CD8-positive, alpha-beta memory T cell (primary cell): ENCODE measurements at places on chromosomes 12 and 14. TPM values are rescaled to one million over a fixed set of nuclear protein-coding genes. Genes with fewer than 3 reads are reported as not detected.

DNA sequence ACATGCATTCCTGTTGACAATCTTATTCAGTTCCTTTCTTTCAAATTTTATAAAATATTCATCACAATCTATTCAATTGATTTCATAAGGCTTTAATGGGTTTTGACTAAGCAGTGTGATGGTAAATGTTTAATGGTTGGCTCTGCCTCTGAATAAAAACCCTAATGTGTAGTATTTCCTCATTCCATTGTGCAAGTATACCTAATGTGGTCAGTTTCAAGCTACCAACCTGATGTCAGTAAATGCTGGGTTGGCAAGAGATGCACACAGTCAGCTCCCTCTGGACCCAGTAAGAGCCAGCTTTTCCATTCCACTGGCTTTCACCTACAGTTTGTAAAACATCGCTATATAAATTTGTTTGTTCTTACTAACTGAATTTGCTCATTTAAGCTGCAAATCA is 53.9 kb downstream of the METTL25 start:
- no peaks in the 10 kb centered on the region for H3K36me3 ChIP-seq
- no peak overlapping the region for H3K4me3 ChIP-seq
- no peak overlapping the region for H3K27ac ChIP-seq
- H3K27me3 ChIP-seq: no peaks in the 10 kb centered on the region
- H3K4me1 ChIP-seq: no peaks in the 10 kb centered on the region
- no peak for DNase-seq

DNA sequence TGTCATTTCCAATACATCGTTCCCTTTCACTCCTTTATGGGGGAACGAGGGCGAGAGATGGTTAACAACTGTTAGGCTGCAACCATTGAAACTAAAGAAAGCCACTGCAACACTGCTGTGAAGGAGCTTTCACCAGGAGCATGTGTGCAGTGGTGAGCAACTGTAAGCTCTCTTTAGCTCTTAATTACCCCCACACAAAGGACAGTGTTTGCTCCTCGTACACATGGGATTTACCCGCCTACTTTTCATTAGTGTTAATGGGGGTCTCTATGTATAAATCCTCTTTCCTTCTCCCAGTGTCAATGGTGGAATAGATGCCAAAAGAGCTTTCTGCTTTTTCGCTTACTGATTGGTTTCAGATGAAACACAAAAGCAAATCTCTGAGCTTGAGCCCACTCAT is 343.1 kb downstream of the FLRT2 start:
- no peaks in the 10 kb centered on the region for H3K4me1 ChIP-seq
- no peak overlapping the region for H3K4me3 ChIP-seq
- no peaks in the 10 kb centered on the region for H3K27me3 ChIP-seq
- no peak overlapping the region for H3K27ac ChIP-seq

The TMEM30B gene
- total RNA-seq: 1.9 TPM

The DAO gene
- total RNA-seq: not detected

GRCh38 chr12:107645630-107646333 is 39.8 kb upstream of the PWP1 start:
- H3K4me3 ChIP-seq: no peak overlapping the region
- no peaks in the 10 kb centered on the region for H3K27me3 ChIP-seq
- no peak for DNase-seq
- H3K4me1 ChIP-seq: no peaks in the 10 kb centered on the region
- H3K36me3 ChIP-seq: no peaks in the 10 kb centered on the region

DNA sequence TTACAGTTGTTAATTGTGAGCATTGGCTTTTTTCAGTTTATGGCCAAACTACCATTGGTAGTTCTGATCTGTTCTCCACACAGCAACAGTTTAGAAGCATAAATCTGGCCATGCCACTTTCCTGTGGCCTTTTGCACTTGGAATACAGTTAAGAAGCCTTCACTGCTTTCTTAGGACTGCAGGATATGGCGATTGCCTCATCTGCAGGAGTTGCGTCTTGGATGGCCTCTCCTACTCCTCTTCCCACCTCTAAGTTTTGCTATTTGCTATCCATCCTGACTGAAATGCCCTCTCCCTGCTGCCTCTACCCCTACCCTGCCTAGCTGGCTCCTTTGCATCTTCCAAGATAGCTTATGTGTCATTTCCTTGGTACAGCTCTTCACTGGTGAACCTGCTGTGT is 12.8 kb upstream of the BMAL2 start:
- H3K4me1 ChIP-seq: no peaks in the 10 kb centered on the region
- no peak overlapping the region for H3K27ac ChIP-seq
- no peak for DNase-seq
- H3K27me3 ChIP-seq: no peaks in the 10 kb centered on the region
